Fibroblast of skin of back (primary cell): ENCODE measurements at places on chromosomes 3 and 15.

GRCh38 chr3:101902041-101902440, 52.7 kb downstream of the NFKBIZ start:
- DNase-seq, result peak; percentile 94

DNA sequence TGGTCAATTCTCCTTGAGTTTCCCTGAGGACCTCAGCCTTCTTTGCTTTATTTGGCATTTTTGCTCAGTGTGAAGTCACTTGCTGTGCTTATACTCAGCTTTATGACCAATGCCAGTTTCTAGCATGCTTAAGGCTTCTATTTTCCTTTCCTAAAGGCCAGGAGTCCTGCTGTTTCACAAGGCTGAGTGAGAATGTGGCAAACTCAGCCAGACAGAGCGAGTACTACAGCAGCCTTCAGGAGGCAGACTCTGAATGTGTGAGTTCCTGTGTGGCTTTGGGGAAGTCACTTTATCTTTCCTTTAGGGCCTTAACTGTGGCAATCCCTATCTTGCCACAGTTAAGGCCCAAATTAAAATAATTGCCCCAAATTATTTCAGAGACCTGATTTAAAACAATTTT, 213.2 kb upstream of the MRPL3 start:
- peak; percentile 34 for DNase-seq

DNA sequence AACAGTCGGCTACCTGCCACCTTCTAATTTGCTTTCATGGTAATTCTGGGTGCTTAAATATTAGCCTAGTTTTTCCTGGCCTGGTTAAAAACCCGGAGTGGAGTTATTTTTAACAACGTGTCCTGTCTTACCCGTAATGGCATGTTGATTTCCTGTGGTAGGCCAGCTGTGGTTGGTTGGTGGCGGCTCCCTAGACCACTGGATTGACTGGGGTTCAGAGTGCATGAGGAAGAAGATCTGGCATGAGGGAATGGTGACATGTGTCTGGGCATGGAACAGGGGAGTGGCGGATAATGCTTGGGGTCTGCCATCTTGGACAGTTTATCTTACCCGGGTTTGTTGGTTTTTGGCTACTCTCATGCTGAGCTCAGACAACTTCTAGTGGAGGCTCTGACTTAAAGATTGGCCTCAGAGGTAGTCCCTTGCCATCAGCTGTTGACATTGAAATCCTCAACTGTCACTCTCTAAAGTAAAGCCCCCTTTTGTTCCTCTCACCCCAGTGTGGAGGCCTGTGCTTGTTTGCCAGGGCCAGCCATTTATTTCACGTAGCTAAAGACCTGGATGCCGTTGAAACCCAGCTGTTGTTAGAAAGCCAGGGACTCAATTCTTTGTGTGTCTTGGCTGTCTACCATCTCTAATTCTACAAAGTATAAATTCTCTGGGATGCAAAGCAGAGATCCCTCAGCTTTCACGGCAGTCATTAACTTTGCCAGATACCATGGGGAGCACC, 81.6 kb downstream of the DNASE1L3 start:
- DNase-seq, result no peak

DNA sequence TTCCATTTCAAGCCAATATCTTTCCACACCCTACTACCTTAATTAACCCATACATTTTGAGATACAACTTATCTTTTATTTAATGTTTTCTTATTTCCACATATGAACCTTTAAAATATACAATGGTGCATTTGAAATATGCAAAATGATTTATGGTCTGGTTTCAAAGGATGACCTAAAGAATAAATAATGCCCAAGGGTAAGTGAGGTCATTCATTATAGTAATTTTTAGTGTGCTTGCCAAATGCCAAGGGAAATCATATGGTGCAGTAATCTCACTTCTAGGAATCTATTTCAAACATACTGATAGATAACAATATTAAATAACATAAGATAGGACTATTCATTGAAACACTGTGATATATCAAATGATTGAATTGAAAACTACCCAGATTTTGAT, 1055.4 kb downstream of the AGBL1 start:
- DNase-seq, result no peak

DNA sequence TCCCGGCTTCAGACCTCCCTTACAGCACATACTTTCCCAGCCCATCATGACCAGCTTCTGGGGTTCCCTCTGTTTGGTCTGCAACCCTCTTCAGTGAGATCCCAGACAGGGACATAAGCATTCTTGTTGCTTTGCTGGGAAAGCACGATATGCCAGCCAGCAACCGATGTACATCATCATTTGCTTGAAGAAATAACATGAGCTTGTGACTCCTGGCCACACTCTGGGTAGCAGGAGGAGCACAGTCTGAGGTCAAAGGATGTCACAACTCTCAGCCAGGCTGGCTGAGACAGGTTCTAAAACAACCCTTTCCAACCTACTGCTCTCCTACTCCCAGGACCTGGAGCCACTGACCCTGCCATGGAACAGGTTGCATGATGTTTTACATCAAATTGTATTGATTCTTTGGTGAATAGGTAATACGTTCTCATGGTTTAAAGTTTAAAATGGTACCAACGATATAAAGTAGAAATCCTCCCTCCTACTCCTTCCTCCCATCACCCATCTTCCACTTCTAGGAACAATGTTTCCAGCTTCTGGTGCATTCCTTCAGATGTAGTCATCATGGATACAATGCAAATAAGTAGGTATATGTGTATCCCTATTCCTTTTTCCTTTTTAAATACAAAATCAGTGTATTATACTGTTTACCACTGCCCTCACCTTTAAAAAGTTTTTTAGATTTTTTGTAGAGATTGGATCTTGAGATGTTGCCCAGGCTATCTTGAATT, 190.3 kb downstream of the OPA1 start:
- DNase-seq, result peak; percentile 36

GRCh38 chr15:52247461-52247860, 48.1 kb downstream of the MYO5C start:
- DNase-seq, result no peak

GRCh38 chr3:117801912-117802239, 1092.3 kb downstream of the TUSC7 start:
- DNase-seq, result no peak

DNA sequence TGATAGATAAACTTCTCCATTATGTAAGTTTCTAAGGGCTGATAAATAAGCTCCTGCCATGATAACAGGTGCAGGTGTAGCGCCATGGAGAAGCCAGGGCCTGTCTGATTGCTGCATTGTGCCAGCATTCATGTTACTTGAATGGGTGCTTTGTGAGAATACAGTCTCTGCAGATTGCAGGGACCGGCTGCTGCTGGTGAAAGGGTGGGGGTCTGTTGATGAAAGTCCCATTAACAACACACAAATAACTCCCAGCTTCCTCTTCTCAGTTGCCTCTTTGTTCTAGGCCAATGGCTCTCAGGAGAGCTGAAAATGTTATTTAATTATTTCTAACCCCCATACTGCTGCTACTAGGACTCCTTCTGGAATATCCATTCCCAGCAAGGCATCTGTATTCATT, 77.2 kb downstream of the RTP4 start:
- DNase-seq, result no peak

GRCh38 chr3:141288336-141288990, 56.8 kb downstream of the PXYLP1 start:
- DNase-seq, result no peak

- no peak for DNase-seq
Observed at GRCh38 chr3:124048967-124049798, 57.3 kb upstream of the ROPN1 start.

DNA sequence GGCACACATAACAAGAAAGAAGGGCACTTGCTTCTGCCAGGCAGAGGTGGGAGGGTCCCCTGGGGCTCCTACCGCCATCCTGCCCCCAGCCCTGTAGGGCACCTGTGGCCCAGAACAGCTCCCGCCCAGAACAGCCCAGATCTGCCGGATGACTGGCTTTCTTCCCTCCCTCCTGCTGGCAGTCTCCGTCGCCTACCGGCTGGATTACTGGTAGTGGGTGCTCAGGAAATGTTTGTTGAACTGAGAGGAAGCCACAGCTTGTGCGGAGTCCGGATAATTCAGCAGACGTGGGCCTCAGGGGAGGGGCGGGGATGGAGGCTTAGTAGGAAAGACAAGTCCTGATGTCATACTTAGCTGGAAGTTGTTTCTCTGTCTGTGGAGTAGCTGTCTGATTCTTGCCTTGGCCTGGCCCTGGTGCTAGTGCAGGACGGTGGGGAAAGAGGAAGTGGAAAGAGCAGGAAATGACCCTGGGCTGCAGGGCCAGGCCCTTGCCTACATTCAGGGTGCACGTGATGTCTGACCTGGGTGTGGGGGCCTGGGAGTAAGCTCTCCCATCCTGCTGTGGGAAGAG, 6.7 kb downstream of the CCDC9B start:
- DNase-seq, result peak; percentile 87

- DNase-seq, result no peak
Observed at GRCh38 chr15:29573197-29573838, 248.9 kb downstream of the TJP1 start.

DNA sequence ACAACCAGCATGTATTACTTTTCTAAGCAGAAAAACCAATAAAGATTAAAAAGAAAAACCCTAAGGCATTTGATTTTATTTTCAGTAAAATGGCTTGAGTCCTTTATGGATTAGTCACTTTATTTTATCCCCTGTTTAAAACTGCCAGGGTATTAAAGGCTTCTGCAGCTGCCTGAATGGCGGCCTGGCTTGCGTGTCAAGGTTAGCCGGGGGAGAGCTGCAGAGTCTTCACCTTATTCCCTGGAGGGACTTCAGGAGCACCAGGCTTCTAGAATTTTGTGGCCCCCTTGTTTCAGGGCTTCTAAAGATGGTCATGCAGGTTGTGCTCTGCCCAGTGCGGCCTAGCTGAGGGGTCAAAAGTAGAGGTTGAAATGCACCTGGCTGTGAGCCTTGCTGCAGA, 58.0 kb upstream of the ICE2 start:
- no peak for DNase-seq

DNA sequence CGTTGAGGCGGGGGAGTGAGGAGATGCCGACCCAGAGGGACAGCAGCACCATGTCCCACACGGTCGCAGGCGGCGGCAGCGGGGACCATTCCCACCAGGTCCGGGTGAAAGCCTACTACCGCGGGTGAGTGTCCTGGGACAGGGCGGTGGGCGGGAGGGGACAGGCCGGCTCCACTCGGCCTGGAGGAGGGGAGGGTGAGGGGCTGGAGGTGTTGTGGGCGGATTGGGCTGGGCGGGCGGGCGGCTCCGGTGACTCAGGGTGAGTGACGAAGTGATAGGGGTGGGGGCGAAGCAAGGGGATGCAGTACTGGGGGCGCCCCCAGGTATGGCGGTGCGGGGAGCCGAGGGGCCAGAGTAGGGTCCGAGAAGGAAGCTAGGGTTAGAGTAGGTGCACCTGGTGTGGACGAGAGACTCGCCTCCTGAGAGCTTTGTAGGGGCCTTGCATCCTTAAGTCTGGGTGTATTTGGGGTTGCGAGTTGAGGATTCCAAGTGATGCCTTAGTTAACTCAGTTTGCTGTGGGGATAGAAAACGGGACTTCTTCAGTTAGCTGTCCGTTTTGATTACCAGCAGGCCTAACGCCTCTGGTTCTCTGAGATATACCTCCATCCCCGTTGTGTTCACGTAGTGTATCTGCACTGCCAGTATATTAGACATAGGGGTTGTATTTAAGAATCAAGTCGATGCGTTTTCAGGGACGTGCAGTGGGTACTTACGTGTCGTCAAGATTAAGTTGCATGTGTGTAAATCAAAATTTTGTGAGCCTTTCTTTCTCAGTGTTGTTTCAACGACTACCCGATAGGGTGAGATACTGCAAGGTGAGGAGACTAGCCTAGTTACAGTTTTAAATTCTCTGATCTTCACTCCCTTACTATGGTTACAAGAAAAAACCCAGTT, 670 bp downstream of the PRKCI start:
- peak; percentile 34 for DNase-seq

DNA sequence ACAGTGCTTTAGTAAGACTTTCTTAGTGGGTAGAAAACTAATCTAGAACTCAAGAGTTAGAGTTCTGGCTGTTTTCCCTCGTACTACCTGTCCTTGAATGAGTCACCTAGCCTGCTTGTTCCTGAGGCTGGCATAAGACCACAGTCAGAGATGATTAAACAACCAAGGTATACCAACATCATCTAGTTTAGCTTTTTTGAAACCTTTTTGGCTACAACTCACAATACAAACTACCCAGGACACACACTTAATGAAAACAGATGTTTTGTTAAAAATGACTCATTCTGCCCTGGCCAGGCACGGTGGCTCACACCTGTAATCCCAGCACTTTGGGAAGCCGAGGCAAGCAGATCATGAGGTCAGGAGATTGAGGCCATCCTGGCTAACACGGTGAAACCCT, 4.6 kb downstream of the MCCC1 start:
- DNase-seq, result no peak

DNA sequence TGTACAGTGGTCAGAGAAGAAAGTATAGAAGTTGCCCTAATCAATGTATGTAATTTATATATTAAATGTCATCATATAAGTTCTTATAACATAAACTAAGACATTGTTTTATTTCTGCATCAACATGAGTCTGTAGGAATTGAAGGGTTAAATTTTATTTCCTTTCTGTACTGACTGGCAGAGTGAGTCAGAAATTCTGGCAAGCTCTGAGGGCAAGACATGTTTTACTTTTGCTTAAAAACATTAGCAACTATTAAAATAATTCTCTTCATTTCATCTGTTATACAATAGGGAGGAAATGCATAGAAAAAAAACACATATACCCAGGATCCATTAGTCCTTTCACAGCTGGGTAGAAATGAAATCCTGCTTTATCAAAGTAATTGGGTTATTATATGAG, 171.4 kb upstream of the ALCAM start:
- DNase-seq, result peak; percentile 63

GRCh38 chr3:107633327-107634098, 110.8 kb downstream of the BBX start:
- no peak for DNase-seq

GRCh38 chr3:29741231-29741630, 460.4 kb downstream of the RBMS3 start:
- peak; percentile 55 for DNase-seq

GRCh38 chr3:132448216-132448961, 31.1 kb downstream of the DNAJC13 start:
- peak; percentile 77 for DNase-seq

DNA sequence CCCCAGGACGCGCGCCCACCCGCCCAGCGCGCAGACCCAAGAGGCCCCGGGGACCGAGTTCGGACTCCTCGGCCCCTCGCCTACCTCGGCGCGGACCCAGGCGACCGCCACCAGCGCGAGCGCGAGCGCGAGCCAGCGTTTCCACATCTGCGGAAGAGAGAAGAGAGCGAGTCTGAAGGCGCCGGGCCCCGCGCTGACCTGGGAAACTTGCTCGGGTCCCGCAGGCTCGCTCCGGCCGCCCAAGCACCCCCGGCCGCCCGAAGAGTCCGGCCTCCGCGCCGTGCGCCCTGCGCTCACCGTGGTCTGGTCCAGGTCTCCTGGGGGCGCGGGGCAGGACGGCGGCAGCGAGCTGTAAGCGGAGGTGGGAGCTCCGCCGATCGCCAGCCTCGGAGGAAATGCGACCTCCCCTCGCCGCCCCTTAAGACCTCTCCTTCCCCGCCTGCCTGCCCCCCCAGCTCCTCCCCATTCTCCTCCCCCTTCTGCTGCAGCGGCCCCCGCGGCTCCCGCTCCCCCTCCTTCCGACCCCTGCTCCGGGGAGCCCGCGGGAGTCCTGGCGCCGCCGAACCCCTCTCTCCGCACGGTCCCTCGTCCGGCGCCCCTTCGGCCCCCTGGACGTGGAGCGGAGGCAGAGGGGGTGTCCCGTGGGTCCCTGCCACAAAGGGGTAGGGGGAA, at the start of gene FSTL1:
FSTL1 (minus strand) TSS at position 393 of the 672 bp plus-strand sequence; CDS start at position 147, 246 bp downstream.
- DNase-seq, result peak; percentile 82
